Iris pigment epithelial cell (primary cell): ENCODE measurements at places on chromosomes 4 and X.

- peak; percentile 55 for DNase-seq
Observed at GRCh38 chr4:121219227-121219626, 55.1 kb upstream of the TNIP3 start.

DNA sequence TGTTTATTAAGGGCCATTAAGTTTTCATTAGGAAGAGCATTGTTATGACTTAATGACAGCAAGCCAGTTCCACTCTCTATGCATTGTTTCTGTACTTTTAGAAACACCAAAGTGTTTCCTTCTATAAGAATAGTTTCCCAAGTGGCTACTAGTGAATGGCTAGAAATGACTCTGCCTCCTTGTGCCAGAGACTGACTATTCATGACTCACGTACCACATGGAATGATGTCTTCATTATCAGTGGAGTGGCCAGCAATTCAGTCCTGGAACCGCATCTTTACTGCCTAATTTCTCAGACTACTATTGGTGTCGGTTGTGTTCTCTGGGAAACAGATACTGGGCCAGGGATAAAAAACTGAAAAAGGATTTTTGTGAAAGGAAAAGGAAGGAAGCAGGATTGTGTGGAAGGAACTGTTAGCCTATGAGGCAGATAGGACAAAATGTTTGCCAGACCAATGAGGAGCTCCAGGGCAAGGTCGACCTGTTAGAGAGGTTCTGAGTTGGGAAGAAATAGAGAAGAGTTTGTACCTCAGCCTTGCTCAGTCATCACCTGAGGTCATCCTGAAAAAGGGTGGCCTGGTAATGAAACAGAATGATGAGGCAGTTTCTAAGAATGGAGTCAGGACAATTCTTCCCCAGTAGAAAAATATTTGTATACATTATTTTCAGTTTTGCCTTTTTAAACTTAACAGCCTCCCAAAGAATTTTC lies 218.6 kb downstream of the SPCS3 start:
- DNase-seq, result peak; percentile 90

- no peak for DNase-seq
Observed at GRCh38 chr4:134215620-134216344, 14.2 kb upstream of the PABPC4L start.

GRCh38 chr4:63620271-63620670 lies 789.0 kb downstream of the TECRL start:
- DNase-seq, result no peak

- no peak for DNase-seq
Observed at GRCh38 chr4:151772274-151772673, 11.5 kb upstream of the GATB start.

DNA sequence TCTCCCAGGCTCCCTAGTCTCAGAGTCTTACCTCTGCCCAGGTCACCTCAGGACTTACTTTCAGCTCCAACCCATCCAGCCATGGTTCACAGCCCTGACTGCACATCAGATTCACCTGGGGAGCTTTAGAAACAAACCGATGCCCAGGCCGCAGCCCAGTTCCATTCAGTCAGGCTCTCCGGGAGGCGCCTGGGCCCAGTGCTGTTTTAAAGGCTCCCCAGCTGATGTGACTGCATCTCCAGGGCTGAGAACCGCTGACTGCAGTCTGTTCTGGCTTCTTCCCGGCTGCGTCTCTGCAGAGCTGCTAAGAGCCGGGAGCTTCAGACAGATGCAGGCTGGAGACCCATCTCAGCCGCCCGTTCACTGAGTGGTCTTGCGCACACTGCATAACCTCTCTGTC lies 44.4 kb upstream of the LGI2 start:
- no peak for DNase-seq

- DNase-seq, result no peak
Observed at GRCh38 chr4:2058264-2059045, 672 bp upstream of the NAT8L start.

DNA sequence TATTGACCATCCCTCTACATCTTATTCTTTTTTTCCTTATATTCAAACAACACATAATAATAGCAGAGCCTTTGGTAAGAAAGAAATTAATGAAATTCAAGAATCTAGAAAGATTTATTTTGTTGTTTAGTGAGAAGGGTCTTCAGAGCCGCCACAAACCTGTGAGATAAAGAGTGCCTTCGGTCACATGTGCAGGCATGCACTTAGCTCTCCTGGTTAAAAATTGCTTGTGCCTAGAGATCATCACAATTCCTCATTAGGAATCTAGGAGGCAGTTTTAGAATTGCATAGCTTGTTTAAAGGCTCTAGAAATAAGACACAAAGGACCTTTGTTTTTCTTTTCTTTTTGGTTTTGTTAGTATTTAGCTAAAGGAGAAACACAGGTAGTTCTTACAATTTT lies 1948.4 kb upstream of the IGFBP7 start:
- DNase-seq, result no peak
